HepG2 (cell line): ENCODE measurements at places on chromosomes 5 and 9. TPM values are rescaled to one million over a fixed set of nuclear protein-coding genes. Genes with fewer than 3 reads are reported as not detected.

The TMEM174 gene
- polyA plus RNA-seq, result not detected in 2 replicates

The PCDHB8 gene
- 0.26 and 0.33 TPM in 2 replicates for polyA plus RNA-seq

- no peak for DNase-seq
Observed at GRCh38 chr9:1994180-1994579, 21.0 kb upstream of the SMARCA2 start.

- no peak for DNase-seq
Observed at GRCh38 chr5:61589946-61590345, 257.9 kb downstream of the ZSWIM6 start.

DNA sequence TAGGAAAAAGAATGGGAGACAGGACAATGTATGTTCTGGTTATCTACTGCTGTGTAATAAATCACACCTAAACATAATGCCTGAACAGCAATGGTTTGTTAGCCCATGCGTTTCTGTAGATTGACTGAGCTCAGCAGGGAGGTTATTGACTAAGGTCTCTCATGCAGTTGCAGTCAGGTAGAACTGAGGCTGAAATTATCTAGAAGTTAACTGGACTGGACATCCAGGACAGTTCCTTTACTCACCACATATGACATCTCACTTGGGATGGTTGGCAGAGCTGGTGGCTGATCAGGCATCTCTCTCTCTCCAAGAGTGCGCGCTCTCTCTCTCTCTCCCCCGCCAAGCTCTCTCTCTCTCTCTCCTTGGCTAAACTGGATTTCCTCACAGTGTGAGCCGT lies 8.9 kb upstream of the FOXB2 start:
- DNase-seq, result no peak
